ENCODE measurements at places on chromosomes 4 and X. TPM values are rescaled to one million over a fixed set of nuclear protein-coding genes. Genes with fewer than 3 reads are reported as not detected.

DNA sequence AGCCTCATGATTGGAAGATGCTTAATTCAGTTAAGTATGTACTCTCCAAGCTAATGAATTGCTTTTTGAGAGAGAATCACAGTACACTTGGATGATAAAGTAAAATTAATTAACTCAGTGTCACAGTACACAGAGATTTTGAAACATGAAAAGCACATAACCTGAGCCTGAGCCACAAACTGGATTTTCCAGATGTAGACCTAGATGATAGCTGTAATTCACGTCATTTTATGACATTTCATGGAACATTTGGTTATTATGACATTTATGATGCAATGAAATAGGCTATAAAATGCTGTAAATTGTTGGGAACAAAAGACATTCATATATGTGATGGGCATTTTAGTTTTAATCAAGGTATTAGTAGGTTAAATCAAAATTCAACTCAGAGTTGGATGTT is 983.7 kb downstream of the STPG2 start:
- no peak for DNase-seq
- no peaks in the 10 kb centered on the region for H3K36me3 ChIP-seq
- H3K27ac ChIP-seq, result no peak overlapping the region
- no peak overlapping the region for H3K4me3 ChIP-seq
- H3K4me1 ChIP-seq, result no peaks in the 10 kb centered on the region

DNA sequence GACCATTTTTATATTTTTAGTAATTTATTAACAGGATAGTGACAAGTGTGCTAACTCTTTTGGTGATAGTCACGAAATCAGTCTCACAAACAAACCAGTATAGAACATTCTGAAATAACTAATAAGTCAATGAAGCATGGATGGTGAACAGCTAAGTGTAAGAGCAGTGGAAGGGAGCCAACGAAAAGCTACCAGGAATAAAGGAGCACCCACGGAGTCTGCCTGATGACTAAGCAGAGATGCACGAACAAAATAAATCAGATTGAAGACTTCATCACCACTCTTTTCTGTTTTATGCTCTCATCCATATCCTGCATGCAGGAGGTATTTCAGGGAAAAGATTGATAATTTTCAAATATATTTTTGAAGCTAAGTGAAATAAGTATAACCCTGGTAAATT is 891.1 kb upstream of the HS3ST1 start:
- DNase-seq, result no peak
- H3K4me1 ChIP-seq, result no peaks in the 10 kb centered on the region
- no peaks in the 10 kb centered on the region for H3K36me3 ChIP-seq

- no peak overlapping the region for H3K4me3 ChIP-seq
- no peaks in the 10 kb centered on the region for H3K27me3 ChIP-seq
- no peak for DNase-seq
- no peak overlapping the region for H3K27ac ChIP-seq
- H3K4me1 ChIP-seq, result no peaks in the 10 kb centered on the region
- no peaks in the 10 kb centered on the region for H3K36me3 ChIP-seq
Observed at GRCh38 chrX:118763489-118763888, 36.1 kb downstream of the IL13RA1 start.

DNA sequence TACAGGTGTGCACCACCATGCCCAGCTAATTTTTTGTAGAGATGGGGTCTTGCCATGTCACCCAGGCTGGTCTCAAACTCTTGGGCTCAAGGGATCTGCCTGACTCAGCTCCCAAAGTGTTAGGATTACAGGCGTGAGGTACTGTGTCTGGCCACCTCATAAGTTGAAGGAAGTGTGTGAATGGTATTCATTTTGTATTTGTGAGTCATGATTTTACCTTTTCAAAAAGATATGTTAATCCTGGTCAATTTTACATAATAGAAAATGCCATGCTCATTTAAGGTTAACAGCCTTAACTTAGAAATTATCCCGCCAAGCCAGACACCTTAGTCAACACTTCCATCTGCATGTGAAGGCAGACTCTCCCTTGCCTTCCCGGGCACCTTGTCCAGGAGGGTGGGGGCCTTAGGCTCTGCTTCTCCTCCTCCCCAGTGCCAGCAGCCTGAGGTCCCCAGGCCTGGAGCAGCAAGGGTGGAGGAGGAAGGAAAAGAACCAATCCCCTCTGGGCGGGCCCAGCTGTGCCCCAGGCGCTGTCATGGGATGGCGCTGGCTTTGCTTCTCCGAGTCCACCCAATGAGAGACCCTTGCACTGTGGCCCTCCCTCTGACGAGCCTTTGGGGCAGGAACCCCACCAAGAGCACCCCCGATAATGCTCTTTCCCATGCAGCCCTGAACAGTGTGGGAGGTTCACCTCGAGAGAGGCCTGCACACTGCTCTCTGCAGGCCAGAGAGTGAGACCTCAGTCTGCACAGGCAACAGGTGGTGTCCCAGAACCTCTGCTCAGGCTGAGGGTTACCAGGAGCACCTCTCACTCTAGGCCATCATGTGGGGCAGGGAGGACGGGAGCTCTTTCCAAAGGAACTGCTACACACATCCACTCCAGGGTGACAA is 37.3 kb downstream of the RNF212 start:
- no peak overlapping the region for H3K27ac ChIP-seq
- no peaks in the 10 kb centered on the region for H3K27me3 ChIP-seq
- no peaks in the 10 kb centered on the region for H3K36me3 ChIP-seq
- no peak overlapping the region for H3K4me3 ChIP-seq
- DNase-seq, result no peak

DNA sequence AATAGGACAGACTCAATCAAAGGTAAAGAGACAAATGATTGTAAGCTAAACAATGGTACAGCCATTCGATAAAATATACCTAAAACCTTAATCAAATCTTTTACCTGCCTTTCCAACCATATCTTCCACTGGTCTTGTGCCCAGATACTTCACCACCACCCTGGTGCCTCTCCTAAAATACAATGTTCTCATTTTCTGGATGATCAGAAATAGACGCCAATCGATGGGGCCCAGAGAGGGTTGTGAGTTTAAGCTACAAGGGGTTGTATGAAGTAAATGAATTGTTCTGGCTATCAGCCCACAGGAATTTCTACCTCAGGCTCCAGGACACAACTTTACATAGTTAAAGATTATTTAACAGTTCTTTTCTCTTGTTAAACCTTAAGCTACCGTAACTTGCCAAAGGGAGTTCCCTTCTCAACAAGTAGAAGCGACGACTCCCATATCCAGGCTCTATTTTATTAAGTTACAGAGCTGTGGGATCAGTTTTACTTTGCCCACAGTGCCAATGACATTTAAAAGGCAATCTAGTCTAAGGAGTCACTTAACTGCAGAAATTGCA is 99.1 kb downstream of the CHRNA9 start:
- H3K27ac ChIP-seq, result no peak overlapping the region
- no peaks in the 10 kb centered on the region for H3K27me3 ChIP-seq
- H3K4me3 ChIP-seq, result no peak overlapping the region
- DNase-seq, result no peak
- no peaks in the 10 kb centered on the region for H3K36me3 ChIP-seq

- no peak for DNase-seq
- no peaks in the 10 kb centered on the region for H3K36me3 ChIP-seq
- no peak overlapping the region for H3K27ac ChIP-seq
Observed at GRCh38 chr4:62324215-62324614, 1124.1 kb downstream of the ADGRL3 start.

- no peak overlapping the region for H3K27ac ChIP-seq
- no peaks in the 10 kb centered on the region for H3K4me1 ChIP-seq
- no peaks in the 10 kb centered on the region for H3K36me3 ChIP-seq
- H3K4me3 ChIP-seq, result no peak overlapping the region
- no peaks in the 10 kb centered on the region for H3K27me3 ChIP-seq
Observed at GRCh38 chr4:1160351-1160750, 12.0 kb downstream of the SPON2 start.

SLIT2 gene
- total RNA-seq, result not detected

ABCG2 gene
- total RNA-seq, result 0.89 TPM

ZDHHC15 gene
- total RNA-seq, result 0.26 TPM

LAMP2 gene
- 39.1 TPM for total RNA-seq

GRIPAP1 gene
- 57.7 TPM for total RNA-seq

ARAP2 gene
- 49.9 TPM for total RNA-seq

SLITRK2 gene
- not detected for total RNA-seq
